ENCODE measurements at places on chromosomes 1 and 21. TPM values are rescaled to one million over a fixed set of nuclear protein-coding genes. Genes with fewer than 3 reads are reported as not detected.

GRCh38 chr1:169102567-169102966 lies 3.9 kb upstream of the ATP1B1 start:
- no peak for ATAC-seq

- no peak for ATAC-seq
Observed at GRCh38 chr21:31895077-31895835, 22.4 kb downstream of the HUNK start.

DNA sequence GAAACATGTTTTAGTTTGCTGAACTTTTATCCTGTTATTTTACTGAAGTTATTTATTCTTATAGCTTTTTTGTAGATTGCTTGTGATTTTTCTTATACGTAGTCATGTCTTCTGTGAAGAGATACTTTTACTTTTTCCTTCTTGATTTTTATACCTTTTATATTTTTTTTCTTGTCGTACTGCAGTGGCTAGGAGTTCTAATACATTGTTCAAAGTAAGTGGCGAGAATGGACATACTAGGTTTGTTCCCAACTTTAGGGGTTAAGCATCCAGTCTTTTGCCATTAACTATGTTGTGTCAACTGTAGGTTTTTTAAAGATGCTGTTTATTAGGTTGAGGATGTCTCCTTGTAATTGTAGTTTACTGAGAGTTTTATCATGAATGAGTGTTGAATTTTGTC lies 36.3 kb downstream of the MAN1A2 start:
- no peak for ATAC-seq

DNA sequence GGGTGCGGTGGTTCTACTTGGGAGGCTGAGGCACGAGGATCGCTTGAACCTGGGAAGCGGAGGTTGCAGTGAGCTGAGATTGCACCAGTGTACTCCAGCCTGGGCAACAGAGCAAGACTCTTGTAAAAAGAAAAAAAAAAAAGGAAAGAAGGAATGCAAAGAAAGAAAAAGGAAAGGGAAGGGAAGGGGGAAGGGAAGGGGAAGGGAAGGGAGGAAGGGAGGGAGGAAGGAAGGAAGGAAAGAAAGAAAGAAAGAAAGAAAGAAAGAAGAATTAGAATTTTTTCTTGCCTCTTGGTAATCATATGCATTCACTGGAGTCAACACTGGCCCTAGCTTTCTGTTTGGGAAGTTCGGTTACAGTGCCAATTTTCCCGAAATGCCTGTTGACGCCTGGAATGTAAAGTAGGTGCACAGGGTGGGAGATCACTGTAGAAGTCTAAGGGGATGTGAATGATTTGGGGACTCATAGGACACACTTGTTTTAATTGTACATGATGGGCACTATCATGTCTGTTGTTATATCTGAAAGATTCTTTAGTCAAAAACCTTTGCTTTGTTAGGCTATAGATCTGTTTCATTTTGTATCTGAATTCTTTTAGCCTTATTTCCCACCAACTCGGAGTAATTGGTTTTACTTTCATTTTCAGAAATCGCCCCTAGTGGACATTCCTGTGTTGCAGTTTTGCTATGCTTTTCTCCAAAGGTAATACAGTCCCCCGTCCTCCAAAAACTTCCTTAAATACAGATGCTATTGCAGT lies 59.8 kb upstream of the MORC3 start:
- ATAC-seq, result peak; percentile 73

GRCh38 chr1:156394835-156395461 lies 25.9 kb downstream of the RHBG start:
- ATAC-seq, result no peak

DNA sequence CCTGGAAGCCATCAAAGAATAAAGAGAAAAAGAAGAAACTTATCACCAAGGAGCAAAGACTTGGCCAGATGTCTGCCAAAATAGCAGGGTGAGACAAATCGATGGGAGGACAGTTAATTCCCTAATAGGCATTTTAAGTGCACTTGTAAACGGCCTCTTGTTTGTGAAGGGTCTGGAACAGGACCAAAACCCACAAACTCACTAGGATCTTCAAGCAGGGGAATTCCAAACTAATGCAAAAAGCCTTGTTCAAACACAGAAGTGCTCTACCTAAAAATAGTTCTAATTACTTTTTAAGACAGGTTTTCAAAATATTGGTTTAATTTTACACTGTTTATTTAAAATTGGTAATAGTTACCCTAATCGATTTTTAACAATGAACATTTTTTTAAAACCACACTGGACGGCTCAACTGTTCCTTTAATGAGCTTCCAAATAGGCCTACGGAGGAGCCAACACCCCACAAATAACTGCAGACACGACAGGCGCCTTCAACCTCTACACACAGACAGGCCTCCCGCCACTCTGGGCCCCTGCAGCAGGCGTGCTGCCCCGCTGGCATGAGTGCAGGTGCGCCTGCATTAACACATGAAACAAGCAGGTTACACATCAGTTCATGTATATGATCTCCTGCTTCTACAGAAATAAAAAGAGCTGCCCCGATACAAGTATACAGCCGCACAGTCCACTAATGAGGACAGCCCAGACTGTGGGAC lies 15.8 kb downstream of the UBE2G2 start:
- ATAC-seq, result no peak

- no peak for ATAC-seq
Observed at GRCh38 chr1:81125672-81126071, 675.1 kb upstream of the ADGRL2 start.

- ATAC-seq, result no peak
Observed at GRCh38 chr1:205991237-205991636, 12.0 kb downstream of the RAB7B start.

GRCh38 chr1:156128654-156129597 lies 14.4 kb downstream of the LMNA start:
- ATAC-seq, result no peak

DNA sequence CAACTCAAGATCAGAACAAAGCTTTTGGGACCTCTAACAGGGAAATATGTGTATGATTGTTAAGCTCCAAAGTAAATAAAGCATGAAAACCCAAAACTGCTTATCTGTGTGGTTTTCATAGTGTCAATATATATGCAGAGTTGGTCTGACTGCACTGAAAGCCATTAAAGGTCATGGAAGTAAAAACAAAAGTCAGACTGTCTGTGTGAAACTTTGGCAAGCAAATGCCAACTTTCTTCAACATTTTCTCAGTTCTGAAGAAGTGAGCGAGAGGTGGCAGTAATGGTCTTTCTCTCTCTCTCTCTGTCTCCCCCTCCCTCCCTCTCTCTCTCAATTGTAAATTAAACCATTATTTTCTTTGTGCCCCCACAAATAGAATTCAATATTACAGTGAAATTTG lies 100.1 kb upstream of the S1PR1 start:
- ATAC-seq, result peak; percentile 88

- no peak for ATAC-seq
Observed at GRCh38 chr1:172960454-172961208, 90.1 kb downstream of the TNFSF18 start.

- no peak for ATAC-seq
Observed at GRCh38 chr1:212293579-212293978, 8.4 kb downstream of the PPP2R5A start.

- no peak for ATAC-seq
Observed at GRCh38 chr1:212364985-212365384, 49.7 kb downstream of the PACC1 start.

DNA sequence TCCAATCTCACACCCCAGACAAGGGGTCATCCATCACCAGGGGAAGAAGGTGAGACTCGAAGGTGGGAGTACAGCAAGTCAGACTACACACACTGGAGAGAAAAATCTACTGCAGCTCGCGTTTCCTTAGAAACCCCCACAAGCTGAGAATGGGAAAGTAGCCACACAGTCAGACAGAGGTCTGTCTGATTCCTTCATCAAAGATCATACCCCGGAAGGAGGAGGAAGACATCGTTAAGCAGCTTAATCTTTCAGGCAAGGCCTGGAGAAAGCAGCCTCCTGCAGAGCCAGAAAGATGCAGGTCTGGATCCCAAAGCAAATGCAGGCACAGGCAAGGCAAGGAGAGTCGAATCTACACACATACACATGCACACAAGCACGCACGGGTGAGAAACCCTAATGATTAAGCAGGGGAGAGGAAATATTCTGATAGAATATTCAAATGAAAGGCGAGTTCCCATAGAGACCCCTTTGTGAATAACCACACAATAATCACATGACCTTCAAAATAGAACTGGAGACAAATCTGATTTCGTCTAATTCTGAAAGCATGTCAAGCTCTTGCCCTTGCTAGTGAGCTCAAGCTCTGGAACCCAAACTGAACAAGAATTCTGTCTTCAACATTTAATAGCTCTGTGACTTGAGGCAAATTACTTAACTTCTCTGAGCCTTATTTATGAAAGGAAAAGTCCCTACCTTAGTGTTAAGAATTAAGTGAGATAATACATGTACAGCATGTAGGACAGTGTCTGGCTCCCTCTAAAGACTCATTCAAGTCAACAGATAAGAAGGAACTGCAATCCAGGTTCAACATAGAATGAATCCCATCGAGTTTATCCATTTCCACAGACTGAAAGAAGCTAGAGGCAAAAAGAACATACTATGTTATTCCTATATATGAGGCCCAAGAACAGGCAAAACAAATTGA lies 387.8 kb downstream of the OMA1 start:
- ATAC-seq, result no peak

- ATAC-seq, result no peak
Observed at GRCh38 chr21:37039411-37040075, 33.0 kb downstream of the RIPPLY3 start.

DNA sequence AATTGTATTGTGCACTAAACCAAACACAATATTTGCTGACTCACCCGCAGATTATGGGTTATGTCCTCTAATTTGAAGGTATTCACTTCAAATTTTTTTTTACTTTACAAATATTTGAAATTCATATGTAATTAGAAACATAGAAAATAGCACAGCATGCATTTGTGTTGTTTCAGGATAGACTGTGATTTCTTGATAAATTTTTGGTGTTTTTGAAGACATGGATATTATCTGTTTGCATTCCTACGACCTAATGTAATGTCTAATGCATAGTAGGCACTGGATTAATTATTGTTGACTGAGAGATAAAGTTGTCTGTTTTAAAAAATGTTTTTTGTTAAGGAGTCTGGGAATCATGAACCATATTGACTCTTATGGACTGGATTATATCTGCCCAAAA lies 850.2 kb downstream of the BRINP3 start:
- ATAC-seq, result no peak

DNA sequence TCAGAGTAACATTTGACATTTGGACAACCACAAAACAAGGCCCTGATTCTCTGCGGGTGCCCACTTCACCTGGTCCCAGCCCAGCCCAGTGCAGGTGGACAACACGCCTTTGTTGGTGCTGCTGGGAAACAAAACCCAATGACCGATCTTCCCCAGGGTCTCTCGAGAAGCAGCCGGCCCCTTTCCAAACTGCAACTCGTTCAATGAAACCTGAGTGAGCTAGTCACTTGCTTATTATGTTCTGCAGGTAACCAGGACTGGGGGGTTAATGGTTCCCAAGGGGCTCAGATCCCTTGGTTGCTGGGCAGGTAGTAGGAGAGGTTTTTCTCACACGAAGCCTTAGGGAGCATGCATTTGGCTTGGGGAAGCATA lies 42.9 kb downstream of the ABCG1 start:
- no peak for ATAC-seq

DNA sequence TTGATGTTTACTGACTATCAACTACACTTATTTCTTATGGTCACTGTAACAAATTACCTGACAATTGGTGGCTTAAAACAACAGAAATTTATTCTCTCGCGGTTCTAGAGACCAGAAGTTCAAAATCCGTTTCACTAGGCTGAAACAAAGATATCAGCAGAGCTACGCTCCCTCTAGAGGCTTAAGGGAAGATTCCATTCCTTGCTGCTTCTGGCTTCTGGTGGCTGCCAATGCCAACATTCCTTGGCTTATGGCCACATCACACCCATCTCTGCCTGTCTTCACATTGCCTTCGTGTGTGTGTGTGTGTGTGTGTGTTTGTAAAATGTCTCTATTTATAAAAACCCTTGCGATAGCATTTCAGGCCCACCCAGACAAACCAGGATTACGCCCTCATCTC lies 66.4 kb downstream of the LMX1A start:
- ATAC-seq, result no peak

- ATAC-seq, result no peak
Observed at GRCh38 chr21:45390121-45390751, 14.7 kb upstream of the COL18A1 start.

GRCh38 chr1:107183011-107183410 lies 42.2 kb downstream of the NTNG1 start:
- ATAC-seq, result no peak

DNA sequence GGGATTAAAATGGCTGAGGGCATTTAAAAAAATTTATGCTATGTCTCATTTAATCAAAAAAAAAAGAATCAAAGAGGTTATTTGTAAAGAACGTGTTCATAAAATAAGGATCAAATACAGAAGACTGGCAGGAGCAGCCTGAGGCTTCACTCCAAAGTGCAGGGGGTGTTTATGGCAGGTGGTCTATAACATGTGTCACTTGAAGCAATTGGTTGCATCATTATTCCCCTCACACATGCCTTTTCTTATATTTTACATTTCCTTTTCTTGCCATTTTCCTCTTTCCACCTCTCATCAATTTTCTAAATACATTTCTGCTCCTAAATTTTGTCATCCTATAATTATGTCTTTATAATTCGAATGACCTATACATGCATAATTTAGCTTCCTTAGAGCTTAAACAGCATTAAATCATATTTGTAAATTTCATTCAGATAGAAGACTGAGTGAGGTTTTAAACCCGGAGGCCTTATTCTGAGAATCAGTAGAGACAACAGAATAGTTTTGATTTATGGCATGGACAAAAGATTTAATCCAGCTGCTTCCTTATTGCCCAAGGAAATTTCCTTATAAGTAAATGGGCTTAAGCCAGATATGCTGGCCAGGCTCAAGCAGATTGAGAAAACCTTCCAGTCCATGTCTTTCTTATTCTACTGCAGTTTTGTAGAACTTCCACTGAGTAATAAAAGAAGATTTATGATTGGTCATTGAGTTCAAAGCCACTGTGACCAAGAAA lies 322.8 kb downstream of the TGFB2 start:
- ATAC-seq, result no peak

- ATAC-seq, result no peak
Observed at GRCh38 chr1:220336391-220337031, 64.3 kb upstream of the RAB3GAP2 start.

DNA sequence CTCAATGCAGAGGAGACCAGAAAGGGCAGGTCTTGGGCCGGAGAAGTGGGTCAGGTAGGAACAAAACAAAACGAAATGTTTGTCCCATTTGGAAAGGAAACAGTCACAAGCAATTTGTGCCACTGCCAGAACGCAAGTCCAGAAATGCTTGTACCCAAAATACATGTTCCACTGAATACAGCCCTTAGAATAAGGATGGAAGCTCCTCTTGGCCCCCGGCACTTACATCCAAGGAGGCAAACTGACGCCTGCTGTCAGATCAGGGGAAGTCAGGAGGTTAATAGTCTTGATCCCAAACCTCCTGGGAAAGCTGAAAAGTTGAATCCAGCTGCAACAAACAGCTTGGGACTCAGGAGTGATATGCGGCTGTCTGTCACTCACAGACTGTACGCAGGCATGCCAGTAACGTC lies 75.9 kb upstream of the GALNT2 start:
- no peak for ATAC-seq

GRCh38 chr1:183761871-183762270 lies 43.0 kb upstream of the RGL1 start:
- no peak for ATAC-seq

- no peak for ATAC-seq
Observed at GRCh38 chr1:12315146-12315545, 85.3 kb downstream of the VPS13D start.

- ATAC-seq, result no peak
Observed at GRCh38 chr1:31591425-31592093, 15.2 kb downstream of the TINAGL1 start.

CAMSAP2 gene
- total RNA-seq, result 3.4 TPM

ATXN7L2 gene
- 15.3 TPM for total RNA-seq

LAPTM5 gene
- 333 TPM for total RNA-seq

TARBP1 gene
- 22.2 TPM for total RNA-seq

ACTN2 gene
- total RNA-seq, result 0.06 TPM

PAQR6 gene
- total RNA-seq, result 8.0 TPM

ANKRD35 gene
- 0.29 TPM for total RNA-seq

GBP3 gene
- 7.6 TPM for total RNA-seq

DNAI4 gene
- 1.4 TPM for total RNA-seq

All from activated T-helper 17 cell treated with anti-CD3 and anti-CD28 coated beads, Interleukin-2, amount 50 U/mL, for 72 hours (primary cell).